ENCODE measurements at places on chromosomes 1 and 21.

DNA sequence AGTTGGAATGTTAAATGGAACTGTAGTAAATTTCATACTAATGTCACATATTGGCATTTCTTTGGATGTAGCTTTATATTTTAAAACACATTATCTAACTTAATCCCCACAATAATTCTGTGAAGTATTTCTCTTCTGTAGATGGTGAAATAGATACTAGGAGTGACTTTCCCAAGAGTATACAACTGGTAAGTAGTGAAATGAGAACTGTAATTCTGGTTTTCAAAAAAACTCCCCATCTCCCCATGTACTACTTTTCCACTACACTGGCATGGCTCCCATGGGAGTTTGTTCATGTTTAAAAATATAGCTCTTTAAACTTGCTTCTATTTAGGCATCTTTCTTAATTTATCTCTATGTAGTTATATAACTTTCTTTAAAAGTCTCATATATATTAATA lies 10.2 kb downstream of the CHML start:
- no peak for DNase-seq

DNA sequence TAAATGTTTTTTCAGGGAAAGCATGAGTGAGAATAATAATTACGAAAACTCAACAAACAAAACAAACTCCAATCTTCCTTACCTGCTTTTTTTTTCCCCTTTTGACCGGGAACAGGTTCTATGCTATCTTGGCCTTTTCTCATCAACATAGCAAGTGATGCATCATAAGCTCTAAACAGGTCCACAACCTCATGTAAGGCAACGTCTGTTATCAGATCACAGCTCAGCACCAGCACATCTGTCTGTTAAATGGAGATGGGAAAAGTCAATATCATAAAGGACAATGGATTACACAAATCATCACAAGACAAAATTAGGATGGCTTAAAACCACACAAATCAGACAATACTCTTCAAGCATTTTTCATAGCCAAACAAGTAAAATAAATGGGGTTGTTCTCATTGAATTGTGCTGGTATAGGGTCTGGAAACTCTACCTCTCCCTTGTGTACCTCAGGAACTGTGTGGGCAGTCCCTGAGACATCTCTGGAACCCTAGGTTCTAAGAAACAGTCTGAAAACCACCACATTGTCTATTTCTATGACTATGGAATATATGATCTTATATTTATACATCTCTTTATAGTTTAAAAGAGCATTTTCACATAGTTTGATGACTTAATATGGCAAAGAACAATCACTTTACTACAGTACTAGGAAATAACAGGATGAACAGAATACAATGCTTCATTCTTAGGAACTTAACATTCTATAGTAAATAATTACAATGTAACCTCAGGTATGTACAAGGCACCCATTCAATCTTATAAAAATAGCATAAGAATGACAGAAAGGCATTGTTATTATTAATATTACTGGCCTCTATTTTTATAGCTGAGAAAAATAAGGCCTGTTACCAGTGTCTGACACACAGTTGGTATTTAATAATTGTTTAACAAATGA lies 44.7 kb downstream of the EIF2B3 start:
- DNase-seq = no peak

DNA sequence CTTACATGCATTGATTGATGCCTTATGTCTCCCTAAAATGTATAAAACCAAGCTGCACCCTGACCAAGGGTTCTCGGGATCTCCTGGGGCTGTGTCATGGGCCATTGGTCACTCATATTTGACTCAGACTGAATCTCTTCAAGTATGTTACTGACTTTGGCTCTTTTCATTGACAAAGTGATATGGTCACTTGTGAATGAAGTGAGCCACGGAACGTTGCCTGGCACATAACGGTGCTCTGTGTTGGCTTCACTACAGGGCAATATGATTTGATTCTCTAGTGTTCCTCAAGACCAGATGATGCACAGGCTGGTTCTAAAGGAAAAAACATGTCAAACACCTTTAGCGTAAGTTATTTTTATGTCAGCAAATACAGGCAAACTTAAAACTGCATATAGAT lies 11.4 kb upstream of the IL10RB start:
- no peak for DNase-seq

- no peak for DNase-seq
Measured at GRCh38 chr1:92842082-92843045, 10.5 kb downstream of the RPL5 start.

DNA sequence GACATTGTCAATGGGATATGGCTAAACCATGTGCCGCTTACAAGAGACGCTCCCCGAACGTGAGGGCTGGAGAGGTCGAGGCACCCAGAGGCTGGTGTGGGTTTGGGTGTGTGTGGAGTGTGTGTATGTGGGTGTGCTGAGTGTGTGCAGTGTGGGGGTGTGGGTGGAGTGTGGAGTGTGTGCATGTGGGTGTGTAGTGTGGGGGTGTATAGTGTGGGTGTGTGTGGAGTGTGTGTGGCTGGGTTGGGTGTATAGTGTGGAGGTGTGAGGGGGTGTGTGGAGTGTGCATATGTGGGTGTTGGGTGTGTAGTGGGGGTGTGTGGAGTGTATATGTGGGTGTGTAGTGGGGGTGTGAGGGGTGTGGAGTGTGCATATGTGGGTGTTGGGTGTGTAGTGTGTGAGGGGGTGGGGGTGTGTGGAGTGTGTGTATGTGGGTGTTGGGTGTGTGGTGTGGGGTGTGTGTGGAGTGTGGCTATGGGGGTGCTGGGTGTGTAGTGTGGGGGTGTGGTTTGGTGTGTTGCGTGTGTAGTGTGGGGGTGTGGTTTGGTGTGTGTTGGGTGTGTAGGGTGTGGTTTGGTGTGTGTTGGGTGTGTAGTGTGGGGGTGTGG lies 42.2 kb downstream of the SLC19A1 start:
- no peak for DNase-seq

DNA sequence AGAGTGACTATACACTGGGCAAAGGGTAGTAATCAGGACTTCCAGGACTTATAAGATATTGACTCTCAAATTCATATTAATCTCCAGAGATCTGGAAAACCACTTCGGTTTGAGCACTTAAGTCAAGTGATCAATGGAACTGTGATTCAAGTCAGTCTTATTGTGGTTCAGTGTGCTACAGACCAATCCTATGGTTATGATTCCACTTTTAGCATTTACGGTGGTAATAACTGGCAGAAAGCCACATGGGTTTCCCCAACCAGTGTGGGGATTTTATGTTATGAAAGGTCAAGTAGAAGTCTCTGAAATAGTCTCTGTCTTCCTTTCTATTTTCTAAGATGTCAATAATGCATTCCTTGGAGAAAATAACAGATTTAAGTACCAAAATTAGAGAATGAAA lies 151.3 kb upstream of the NEGR1 start:
- DNase-seq = no peak

DNA sequence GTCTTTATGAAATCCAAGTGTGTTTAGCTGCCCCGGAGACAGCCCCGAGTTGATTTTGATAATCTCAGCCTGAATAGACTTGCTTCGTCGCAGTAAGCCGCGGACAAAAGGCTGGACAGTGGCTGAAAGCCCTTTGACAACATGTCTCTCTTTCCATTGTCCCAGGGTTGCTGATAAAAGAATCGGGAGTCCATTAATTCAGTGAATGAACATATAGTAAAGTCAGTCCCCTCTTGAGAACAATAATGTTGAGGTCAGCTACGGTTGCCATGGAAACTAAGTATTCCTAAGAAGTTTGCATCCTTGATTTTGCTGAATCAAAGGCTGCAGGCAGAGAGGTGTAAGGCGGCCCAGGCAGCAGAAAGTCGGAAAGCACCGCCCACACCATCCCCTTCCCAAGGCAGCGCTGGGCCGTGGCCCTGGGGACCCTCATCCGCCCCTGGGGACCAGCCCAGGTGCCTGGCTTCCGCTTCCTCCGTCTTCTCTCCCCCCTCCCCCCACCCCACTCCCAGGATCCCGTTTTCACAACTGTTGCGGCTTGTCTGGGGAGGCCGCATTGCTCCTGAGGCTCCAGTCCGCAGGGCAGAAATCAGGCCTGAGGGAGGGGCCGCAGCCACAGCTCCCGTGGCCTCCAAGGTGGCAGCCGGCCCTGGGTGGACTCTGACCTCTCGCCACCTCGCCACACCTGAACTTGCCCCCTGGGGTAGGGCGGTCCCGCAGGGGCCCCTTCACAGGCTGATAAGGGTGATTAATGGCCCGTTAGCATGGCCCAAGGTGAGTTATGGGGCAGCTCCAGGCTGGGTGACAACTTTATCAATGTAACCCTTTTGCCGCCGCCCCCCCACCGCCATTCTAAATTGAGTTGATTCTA lies 180.9 kb downstream of the PRDM16 start:
- DNase-seq = no peak

DNA sequence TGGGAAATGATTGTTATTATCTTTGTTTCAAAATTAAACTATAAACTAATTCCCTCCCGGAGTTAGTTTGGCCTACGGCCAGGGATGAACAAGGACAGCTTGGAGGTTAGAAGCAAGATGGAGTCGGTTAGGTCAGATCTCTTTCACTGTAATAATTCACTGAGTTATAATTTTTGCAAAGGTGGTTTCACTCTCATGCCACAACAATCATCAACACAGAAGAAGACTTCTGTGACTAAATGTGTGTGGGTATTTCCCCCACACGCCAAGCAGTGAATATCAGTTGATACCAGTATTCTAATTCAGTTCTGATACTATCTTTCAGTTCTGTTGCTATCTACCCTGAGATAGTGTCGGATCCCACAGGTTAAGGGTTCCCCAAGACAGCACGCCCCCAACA lies 215.1 kb downstream of the S1PR1 start:
- no peak for DNase-seq

- DNase-seq = no peak
Measured at GRCh38 chr1:162541619-162542141, 19.8 kb upstream of the UAP1 start.

DNA sequence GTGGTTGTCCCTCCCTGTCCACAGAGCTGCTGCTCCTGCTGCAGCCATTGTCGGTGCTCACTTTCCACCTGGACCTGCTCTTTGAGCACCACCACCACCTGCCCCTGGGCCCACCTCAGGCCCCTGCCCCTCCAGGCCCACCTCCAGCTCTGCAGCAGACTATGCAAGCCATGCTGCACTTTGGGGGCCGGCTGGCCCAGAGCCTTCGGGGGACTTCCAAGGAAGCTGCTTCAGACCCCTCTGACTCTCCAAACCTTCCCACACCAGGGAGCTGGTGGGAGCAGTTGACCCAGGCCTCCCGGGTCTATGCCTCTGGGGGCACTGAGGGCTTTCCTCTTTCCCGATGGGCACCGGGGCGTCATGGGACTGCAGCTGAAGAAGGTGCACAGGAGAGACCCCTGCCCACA lies 5.9 kb downstream of the RUSC1 start:
- DNase-seq = no peak

DNA sequence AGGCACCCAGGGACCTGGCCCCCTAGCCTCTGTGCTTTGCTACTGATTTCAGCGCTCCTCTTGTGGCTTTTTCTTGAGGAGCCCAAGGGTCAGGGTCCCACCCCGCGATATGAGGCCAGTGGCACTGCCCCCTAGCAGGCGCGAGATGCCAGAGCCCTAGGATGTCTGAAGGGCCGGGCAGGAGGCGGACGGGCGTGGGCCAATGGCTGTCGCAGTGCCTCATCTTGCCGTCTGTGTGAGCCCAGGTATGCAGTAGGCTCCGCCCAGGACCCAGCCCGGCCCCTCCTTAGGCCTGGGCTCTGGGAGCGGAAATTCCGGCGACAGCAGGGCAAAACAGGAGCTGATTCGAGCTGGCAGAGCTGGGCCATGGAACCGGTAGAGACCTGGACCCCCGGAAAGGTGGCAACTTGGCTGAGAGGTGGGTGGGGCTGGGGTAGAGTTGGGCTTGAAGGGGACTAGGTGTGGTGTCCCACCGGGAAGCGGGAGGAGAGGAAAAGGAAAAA lies at the start of gene CNKSR1:
CNKSR1 (plus strand) TSS at position 310 of the 503 bp plus-strand sequence; CDS start at position 367, 57 bp downstream.
- DNase-seq = no peak

- DNase-seq = no peak
Measured at GRCh38 chr1:227459326-227459841, 104.0 kb upstream of the ZNF678 start.

DNA sequence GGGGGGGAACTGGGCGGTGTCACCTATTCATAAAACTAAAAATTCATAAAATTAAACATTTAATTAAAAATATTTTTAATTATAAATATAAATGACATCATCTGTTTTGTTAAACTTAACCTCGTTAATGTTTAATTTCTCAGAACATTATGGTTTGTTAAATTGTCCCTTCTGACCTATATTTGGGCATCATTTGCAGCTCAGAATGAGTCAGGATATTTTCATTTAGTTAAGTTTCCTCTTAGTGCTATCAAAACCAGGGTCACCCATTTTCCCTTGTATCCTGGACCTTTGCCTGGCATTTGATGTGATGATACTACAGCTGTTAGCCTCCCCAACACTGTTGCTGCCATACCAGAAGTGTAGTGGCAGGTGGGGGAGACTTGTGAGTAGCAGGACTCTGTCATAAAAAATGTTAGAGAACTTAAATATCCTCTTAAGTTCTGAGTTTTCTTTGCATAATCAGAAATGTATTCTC lies 30.3 kb downstream of the TSNAX start:
- no peak for DNase-seq

DNA sequence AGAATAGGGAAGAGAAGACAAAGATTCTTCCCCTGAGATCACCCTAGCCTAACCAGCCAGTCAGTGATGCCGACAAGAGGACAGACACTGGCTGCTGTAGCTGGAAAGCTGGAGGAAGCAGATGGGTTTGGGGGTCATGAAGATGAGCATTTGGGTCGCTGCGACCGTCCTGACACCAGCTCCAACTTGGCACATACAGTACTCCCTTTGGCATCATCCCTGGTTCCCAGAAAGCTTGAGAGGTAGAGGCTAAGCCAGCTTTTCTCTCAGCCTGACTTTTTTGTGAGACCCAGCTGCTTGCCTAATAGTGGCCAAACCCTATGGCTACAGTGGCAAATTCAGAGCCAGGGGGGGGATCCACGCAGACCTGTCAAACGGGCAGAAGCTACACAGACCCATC lies 43.0 kb upstream of the IKBKE start:
- no peak for DNase-seq

DNA sequence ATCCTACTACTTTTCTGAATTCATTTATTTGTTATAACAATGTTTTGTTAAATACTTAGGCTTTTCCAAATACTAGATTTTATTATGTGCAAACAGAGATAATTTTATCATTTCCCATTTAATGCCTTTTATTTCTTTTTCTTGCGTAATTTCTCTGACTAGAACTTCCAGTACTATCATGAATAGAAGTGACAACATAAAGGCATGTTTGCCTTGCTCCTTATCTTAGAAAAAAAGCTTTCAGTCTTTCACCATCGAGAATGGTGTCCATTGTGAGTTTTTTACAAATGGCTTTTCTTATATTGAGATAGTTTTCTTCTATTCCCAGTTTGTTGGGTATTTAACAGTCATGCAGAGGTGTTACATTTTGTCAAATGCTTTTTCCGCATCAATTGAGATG lies 453.1 kb upstream of the ZP4 start:
- DNase-seq = no peak

- no peak for DNase-seq
Measured at GRCh38 chr1:12540580-12541273, 77.3 kb downstream of the DHRS3 start.

GRCh38 chr1:44594353-44594752 lies 79.9 kb downstream of the TMEM53 start:
- DNase-seq = no peak

- no peak for DNase-seq
Measured at GRCh38 chr1:39959651-39960333, 4.8 kb downstream of the MFSD2A start.

All from NCI-H1092 (cell line).